ENCODE measurements at places on chromosomes 2 and 18. TPM values are rescaled to one million over a fixed set of nuclear protein-coding genes. Genes with fewer than 3 reads are reported as not detected.

GRCh38 chr18:70840649-70841048, 551.8 kb downstream of the SOCS6 start:
- no peak for DNase-seq

DNA sequence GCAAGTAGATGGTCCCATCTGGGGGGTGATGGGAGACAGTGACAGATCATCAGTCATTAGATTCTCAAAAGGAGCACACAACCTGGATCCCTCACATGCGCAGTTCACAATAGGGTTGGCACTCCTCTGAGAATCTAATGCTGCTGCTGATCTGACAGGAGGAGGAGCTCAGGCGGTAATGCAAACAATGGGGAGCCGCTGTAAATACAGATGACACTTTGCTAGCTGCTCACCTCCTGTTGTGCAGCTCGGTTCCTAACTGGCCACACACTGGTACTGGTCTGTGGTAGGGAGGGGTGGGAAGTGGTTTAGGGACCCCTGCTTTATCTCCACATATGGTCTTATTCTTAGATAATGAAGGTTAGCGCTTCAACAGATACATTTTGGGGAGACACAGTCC, 506.6 kb downstream of the PLCL1 start:
- DNase-seq: no peak

DNA sequence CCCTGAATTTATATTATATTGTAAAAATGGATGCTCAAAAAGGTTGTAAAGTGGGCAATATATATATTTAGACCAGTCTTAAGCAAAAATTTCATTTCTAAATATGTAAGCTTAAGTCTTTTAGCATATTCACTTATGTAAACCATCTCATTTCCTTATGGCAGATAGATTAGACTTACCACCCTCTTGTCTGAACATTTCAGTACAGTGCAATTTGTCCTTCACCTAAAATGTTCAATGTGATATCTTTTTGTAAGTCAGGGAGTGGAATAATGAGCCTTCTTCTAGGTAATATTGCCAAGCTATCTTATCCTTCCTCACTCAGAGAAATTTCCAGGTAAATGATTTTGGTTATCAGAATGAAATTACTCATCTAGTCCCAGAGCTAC, 92.3 kb downstream of the KLF7 start:
- DNase-seq: no peak

DNA sequence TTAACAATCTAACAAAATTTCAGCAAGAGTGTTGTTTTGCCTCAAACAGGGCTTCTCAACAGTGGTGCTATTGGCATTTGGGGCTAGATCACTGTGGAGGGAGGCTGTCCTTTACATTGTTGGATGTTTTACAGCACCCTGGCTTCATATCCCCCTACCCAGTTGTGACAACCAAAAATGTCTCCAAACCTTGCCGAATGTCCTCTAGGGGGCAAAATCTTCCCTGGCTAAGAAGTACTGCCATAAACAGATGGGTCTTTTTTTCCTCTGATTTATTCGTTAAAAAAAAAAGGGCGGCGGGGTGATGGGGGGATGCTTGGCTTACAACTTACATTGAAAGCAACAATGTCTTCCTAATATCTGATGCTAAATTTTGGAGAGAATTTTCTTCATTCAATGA, 207.6 kb upstream of the CCDC150 start:
- no peak for DNase-seq

- peak; percentile 30 for DNase-seq
These were observed 183.4 kb downstream of the MYO3B start for GRCh38 chr2:170361090-170361936.

GRCh38 chr2:128322715-128323554, 4.3 kb upstream of the HS6ST1 start:
- DNase-seq: no peak

GRCh38 chr2:187966924-187967323, 324.8 kb upstream of the GULP1 start:
- DNase-seq: no peak

DNA sequence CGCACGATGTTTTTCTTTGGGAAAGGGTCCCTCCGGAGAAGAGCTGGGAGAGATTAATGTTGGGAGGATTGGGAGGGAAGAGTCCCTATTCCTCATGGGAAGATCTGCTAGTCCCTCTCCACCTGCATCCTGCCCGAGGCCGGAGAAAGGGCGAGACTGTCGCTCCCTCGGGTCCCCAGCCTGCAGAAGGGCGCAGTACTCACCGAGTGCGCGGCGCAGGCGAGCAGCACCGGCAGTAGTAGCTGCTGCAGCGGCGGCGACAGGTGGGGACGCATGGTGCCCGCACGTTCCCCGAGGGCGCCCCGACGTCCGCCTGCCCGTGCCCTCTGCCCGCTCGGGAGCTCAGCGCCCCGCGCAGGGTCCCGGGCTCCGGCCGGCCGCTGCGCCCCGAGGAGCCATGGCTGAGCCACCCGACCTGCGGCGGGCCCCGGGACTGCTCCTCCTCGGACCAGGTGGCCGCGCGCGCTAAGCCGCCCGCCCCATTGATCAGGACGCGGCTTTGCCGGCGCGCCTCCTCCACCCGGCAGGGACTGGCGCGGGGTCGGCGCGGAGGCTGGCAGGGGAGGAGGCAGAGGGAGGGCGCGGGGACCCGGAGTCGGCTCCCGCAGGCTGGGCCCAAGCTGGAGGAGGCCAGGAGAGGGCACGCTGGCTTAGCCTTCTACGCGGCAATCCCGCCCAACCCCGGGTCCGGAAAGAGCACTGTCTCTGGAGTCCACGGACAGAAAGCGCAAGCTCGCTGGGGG, at the start of gene SCTR:
Gene SCTR, minus strand, starts transcription at position 532 of the 743 bp plus-strand sequence. Its CDS starts 257 bp downstream, at position 275.
- DNase-seq: no peak

- no peak for DNase-seq
These were observed 18.0 kb downstream of the C2orf74 start for GRCh38 chr2:61179701-61180639.

GRCh38 chr2:6966446-6966940, 49.3 kb downstream of the RNF144A start:
- DNase-seq: no peak

DNA sequence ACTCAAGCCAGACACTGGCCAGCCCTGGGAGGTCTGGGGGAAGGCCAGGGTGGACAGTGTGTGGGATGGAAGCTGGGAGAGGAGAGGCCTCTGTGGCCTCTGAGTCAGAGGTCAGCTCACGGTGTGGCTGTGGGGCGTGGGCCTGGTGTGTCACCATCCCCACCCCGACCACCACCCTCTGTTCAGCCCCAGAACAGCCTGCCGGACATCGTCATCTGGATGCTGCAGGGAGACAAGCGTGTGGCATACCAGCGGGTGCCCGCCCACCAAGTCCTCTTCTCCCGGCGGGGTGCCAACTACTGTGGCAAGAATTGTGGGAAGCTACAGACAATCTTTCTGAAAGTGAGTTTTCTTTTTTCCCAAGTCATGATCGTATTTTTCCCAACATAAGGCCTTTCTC, 110.5 kb downstream of the DYSF start:
- no peak for DNase-seq

DNA sequence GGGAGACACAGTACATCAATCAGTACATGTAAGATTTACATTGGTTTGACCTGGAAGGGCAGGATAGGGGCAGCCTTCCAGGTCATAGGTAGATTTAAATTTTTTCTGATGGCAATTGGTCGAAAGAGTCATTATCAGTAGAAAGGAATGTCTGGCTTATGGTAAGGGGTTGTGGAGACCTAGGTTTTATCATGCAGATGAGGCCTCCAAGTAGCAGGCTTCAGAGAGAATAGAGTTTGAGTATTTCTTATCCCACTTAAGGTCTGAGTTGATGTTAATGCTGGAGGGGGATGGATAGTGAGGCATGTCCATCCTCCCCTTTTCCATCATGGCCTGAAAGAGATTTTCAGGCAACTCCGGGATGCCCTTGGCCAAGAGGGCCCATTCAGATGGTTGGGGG, 60.7 kb downstream of the SPTBN1 start:
- no peak for DNase-seq

DNA sequence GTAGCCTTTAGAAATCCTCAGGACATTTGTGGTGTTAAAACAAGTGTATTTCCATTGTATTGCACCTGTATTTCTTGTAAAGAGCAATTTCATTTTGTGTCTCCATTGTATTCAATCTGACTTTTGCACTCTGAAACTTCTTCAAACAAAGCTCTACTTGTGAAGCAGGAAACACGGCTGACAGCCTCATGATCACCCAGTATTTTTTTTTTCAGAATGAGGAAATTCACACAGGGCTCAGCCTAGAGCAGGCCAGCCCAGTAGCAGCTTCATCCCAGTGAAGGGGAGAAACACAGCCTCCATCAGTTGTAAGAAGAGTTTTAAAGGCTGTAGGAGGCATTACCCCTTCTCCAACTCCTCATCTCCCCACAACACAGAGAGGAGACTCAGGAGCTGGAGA, 175.9 kb upstream of the KLHL29 start:
- DNase-seq: no peak

- DNase-seq: no peak
These were observed 143.4 kb downstream of the TMEM17 start for GRCh38 chr2:62362561-62362960.

DNA sequence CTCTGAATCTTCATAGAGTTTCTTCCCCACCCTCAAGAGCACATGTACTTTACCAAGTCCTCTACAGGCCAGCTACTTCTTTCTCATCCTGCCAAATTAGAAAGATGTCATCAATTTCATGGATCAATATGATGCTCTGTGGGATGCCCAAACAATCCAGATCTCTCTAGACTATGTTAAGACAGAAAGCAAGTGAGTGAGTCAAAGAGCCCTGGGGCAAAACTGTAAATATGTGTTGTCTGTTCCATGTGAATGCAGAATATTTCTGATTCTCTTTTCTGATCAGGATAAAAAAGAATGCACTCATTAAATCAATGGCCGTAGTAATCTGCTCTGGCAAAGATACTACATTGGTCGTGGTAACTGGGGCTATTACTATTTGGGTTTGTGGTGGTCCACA, 53.1 kb upstream of the ROCK2 start:
- DNase-seq: no peak

- no peak for DNase-seq
These were observed 160.4 kb downstream of the SRBD1 start for GRCh38 chr2:45450634-45451033.

DNA sequence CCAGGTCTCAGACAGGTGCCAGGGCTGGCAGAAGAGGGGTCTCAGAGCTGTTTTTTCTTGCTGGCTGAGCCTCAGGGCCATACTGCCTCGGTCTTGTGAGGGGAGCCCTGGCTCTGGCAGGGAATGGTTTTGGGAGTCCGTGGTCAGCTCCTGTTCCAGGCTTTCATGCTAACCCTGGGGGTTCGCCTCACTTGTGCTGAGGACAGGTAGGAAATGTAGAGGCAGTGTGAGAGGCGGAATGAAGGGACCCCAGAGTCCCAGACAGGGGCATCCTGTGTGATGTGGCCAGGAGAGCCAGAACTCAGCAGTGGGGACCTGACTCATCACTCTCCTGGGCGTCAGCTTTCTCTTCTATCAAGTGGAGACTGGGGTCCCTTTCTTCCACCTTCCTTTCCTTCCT, 5.7 kb upstream of the CELF4 start:
- no peak for DNase-seq

DNA sequence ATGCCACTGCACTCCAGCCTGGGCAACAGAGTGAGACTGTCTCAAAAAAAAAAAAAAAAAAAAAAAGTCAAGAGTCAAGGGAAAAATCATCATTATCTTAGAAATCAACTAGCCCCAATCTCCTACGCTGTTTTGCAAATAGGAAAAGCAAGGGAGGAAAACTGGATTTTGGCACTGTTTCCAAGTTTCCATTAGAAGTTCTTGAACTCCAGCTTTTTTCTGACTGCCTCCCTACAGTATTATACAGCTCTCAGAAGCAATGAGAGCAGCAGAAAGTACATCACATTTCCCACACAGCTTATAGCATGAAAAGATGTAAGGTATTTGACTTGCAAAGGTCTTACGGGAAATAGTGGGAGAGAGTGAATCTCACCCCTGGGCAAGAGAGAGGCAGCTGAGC, 127.8 kb downstream of the OSR1 start:
- DNase-seq: peak; percentile 44

GRCh38 chr2:195501746-195502145, 155.3 kb upstream of the SLC39A10 start:
- no peak for DNase-seq

- no peak for DNase-seq
These were observed 5.8 kb upstream of the ANKRD12 start for GRCh38 chr18:9130806-9131205.

GRCh38 chr2:29777161-29777560, 144.2 kb downstream of the ALK start:
- DNase-seq: no peak

- DNase-seq: no peak
These were observed 1438.1 kb downstream of the DPP10 start for GRCh38 chr2:115880558-115880957.

GRCh38 chr2:120400551-120400950, 54.6 kb downstream of the INHBB start:
- no peak for DNase-seq

DNA sequence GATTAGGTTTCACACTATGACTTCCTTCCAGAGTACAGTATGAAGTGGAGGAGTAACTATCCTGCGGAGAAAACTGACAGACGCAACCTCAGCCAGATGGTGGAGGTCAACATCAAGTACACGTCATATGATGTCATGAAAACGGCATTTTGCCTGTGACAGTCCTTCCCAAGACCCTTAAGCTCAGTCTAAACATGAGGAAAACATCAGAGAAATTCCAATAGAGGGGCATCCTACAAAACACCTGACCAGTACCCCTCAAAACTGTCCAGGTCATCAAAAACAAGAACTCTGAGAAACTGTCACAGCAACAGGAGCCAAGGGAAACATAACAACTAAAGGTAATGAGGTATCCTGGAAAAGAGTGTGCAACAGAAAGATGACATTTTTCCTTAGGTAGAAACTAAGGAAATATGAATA, 1.7 kb downstream of the RNU4ATAC start:
- DNase-seq: no peak

- peak; percentile 34 for DNase-seq
These were observed 1.4 kb downstream of the MARCHF7 start for GRCh38 chr2:159713631-159714246.

DNA sequence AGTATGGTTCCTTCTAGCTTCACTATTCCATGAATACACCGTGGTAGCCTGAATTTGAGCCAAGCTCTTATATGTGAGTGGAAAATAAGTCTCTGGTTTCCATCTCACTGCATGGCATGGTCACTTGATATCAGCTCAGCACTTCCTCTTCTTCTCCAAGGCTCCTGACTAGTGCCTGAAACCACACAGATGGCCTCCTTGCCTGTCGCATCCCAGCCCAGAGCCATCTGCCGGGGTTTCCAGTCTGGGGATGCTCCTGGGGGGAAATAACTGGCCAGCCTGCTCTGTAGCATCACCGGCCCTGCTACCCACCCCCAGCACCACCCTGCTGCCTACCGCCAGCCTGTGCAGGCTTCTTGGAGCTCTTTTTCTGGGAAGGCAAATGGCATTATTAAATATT, 7.7 kb upstream of the MARCHF4 start:
- DNase-seq: no peak

The HOXD12 gene
- total RNA-seq: not detected

The SERPINB3 gene
- 49.5 TPM for total RNA-seq

The RTP5 gene
- total RNA-seq: not detected

The POTEI gene
- total RNA-seq: 0.10 TPM

The COBLL1 gene
- total RNA-seq: 25.9 TPM

The NEU4 gene
- total RNA-seq: 0.30 TPM

The TFPI gene
- 44.5 TPM for total RNA-seq

The MC5R gene
- total RNA-seq: not detected

The PUS10 gene
- total RNA-seq: 5.6 TPM

The POTEJ gene
- total RNA-seq: 0.10 TPM

The DNAH7 gene
- 2.0 TPM for total RNA-seq
